NCI-H187 (cell line): ENCODE measurements at places on chromosomes 11 and 22.

- DNase-seq, result no peak
Measured at GRCh38 chr22:50072714-50073538, 12.3 kb downstream of the MLC1 start.

DNA sequence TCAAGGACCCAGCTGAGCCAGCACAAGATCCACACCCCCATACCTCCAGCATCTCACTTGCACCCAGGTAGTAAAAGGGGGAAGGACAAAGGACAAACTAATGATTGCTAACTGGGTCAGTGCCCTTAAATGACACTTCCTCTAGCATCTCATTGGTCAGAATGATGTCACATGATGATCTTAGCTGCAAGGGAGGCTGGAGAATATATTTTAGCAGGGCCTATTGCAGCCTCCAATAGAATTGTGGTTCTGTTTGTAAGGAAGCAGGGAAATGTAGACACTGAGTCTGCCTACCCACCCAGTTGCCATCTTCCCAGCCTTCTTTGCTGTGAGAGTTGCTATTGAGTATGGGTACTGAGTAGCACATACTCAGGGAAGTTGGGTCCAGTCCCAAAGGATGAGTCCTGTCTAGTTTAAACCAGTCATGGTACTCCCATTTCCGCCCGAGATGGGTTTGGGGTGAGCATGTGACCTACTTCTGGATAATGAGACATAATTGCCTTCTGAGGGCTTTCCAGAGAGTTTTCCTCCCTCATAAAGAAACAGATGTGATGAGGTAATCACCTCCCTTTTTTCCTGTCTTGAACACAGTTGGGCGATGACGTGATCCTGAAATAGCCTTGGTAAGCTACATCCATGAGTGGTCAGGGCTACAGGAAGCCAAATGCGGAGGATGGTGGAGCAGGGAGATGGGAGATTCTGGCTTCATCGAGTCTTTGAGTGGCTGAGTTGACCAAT, 5.5 kb upstream of the DNAL4 start:
- DNase-seq, result no peak

DNA sequence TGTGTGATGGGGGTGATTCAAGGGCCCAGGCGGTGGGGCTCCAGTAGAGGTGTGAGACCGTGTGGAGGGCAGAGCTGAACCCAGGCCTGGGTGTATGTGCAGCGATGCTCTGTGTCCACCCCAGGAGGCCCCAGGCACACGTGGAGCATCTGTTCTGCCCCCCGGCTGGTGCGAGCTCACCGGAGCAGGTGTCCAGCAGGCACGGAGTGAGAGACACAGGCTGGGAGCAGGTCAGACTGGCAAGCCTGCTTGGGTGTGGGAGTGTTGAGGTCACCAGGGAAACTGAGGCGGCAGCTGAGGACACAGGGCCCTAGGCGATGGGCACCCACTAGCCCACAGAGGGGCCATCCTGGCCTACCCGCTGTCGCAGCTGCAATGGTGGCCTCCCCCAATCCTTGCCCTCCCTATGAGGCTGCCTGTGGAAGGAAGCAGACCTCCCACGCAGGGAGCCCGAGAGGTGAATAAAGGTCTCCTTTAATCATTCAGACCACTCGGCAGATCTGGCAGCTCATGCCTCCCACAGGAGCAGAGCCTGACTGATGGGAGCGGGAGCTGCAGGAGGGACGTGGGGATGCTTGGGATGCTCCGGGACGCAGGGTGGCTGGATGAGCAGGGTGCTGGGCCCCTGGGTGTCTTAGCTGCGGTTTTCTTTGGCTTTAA, 1165.1 kb downstream of the BRD1 start:
- no peak for DNase-seq

- DNase-seq, result no peak
Measured at GRCh38 chr11:102158164-102158735, 48.0 kb downstream of the YAP1 start.

GRCh38 chr11:1404461-1405185, 14.9 kb downstream of the BRSK2 start:
- no peak for DNase-seq
